ENCODE measurements at places on chromosomes 16 and 17.
A peak's percentile ranks its signal among the peaks of the same experiment; 100 is the strongest.

DNA sequence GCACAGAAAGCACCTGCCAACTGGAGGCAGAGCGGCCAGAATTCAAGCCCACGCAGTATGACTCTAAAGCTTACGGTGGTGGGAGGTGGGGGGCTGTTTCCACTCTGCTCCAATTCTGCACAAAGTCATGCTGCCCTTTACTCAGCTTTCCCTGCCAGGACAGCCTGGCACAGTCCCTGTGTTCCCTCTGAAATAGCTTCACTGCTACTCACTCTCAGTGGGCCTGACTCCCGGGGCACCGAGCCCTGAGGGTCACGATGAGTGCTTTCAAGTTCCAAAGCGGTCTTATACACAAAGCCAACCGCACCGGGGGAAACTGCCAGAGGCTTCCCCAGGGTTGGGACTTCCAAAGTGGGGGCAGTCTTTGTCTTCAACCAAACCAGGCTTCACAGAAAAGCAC lies 306.1 kb upstream of the XYLT1 start:
- DNase-seq = no peak

DNA sequence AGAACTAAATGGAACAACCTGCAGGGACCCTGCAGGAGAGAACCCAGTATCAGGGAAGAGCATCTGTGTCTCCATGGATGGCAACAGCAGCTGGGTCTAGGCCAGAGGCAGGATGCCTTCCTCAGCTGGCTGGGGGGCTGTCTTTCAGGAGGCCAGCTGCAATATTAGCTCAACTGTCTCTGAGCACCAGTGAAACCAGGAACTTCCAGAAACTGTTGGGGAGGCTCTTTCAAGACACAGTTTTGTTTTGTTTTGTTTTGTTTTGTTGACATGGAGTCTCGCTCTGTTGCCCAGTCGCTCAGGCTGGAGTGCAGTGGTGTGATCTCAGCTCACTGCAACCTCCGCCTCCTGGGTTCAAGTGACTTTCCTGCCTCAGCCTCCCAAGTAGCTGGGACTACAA lies 7.6 kb downstream of the GPR142 start:
- no peak for DNase-seq

DNA sequence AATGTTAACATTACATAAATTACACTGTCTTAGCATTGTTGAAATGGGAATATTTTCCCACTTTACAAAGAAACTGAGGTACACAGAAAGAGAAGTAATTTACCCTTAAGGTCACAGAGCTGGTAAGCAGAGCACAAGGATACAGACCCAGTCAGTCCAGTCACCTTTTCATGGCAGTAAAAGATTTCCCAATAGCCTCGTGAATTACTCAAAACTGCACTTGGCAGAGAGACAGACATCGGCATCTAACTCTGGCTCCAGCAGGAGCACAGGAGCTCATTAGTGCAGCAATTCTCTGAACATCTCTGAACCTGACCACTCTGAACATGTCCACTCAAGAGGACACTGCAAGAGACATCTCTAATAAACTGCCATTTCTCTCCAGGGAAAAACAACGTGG lies 3.1 kb downstream of the TEX2 start:
- no peak for DNase-seq

- DNase-seq = no peak
Measured at GRCh38 chr17:22435231-22435974, 743.1 kb downstream of the KCNJ18 start.

- DNase-seq = peak; percentile 35
Measured at GRCh38 chr17:45814622-45815606, 29.8 kb upstream of the SPPL2C start.

DNA sequence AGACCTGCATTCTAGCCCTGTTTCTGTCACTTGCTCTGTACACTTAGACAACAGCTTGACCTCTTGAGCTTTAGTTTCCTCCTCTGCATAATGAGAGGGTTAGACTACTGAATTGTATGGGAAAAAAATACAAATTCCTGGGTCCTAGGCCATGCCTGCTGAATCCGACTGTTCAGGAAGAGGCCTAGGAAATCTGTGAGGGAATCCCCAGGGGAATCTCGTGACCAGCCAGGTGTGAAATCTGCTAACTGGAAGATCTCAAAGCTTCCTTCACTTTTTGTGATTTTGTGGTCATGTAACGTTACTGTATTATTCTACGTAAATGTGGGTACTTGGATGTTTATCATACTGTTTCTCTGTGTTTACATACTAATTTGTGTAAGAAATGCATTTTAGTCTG lies 58.2 kb downstream of the CYLD start:
- DNase-seq = no peak

DNA sequence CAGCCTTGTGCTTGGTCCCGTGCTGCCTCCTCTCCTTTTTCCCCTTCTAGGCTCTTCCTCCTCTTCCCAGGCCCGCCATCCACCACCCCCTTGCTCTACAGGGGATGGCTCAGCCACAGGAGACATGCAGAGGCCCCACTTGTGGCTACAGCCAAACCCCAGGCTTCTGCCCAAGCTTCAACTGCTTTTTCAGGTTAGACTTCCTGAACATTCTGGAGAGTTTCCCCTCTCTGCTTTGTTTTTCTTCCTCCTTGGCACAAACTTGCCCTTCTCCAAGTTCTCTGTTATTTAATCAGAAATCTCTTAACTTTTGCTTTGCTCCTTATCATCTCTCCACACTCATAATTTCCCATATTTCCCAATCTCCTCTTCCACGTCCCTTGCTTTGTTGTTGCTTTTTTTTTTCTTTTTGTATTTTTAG lies 18.3 kb upstream of the HAS3 start:
- DNase-seq = no peak

DNA sequence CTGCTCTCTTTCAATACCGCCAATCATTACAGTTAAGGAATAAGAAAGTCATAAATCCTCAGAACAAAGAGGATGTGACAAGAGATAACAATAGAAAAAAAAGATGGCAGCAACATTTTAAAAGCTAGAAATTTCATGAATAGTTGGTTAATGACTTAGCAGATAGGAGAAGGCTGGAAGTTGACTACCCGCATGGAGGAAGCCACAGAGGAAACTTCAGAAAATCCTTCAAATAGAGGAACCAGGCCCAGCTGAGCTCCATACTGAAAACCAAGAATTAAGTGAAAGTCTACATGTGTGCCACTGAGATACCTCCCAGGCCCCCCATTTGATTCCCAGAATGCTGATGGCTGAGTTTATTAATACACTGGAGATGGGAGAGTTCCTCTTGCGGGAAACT lies 109.3 kb downstream of the GSG1L start:
- DNase-seq = no peak

DNA sequence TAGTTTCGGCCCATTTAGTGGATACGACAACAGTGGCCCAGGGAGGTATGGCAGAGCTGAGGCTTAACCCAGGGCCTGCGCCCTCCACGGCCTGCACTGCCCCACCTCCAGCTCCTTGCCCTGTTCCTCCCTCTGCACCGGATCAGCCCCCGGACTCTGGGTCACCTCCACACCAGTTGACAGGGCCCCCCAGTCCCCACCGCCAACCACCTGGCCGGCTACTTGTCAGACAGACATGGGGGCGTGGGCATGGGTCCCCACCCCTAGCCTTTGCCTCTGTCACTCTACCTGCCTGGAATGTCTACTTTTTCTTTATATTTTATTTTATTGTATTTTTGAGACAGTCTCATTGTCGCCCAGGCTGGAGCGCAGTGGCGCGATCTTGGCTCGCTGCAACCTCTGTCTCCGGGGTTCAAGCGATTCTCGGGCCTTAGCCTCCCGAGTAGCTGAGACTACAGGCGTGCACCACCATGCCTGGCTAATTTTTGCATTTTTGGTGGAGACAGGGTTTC lies 3.0 kb upstream of the ACTG1 start:
- DNase-seq = no peak

DNA sequence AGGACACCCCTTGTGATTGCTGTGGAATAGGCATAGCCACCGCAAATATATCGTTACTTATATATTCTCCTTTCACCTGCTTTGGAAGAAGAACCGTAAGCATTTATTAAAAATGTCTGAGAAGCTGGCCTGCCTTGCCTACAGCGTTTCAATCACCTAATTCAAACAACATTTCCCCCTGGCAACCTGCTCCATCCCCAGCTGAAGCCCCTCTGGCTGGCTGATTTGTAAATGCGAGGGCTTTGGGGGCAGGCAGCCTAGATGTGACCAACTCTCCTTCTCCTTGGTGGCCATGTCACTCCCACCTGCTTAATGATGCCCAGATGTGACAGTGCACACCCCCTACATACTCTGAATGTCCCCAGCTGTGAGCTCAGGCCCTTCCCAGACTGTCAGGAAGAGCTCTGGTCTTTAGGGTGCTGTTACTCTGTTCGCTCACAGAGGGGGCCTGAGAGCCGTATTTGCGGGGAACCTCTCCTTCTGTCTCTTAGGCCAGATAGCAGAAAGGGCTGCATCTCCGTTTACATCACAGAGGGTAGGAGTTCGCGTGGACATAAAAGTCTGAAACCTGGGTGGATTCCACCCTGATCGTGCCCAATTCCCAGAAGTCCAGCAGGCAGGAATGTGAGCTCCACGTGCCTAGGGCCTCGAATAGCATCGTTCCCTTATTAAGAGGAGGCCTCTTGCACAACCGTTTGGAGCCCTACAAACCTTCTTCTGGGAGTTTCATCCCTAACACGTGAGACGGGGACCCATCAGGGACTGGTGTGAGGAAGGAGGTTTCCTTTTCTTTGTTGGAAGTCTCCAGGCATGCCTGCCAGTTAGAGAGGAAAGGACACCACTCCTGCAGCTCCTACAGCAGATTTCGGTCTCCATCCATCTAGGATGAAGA lies 2.4 kb upstream of the SDK2 start:
- DNase-seq = no peak

DNA sequence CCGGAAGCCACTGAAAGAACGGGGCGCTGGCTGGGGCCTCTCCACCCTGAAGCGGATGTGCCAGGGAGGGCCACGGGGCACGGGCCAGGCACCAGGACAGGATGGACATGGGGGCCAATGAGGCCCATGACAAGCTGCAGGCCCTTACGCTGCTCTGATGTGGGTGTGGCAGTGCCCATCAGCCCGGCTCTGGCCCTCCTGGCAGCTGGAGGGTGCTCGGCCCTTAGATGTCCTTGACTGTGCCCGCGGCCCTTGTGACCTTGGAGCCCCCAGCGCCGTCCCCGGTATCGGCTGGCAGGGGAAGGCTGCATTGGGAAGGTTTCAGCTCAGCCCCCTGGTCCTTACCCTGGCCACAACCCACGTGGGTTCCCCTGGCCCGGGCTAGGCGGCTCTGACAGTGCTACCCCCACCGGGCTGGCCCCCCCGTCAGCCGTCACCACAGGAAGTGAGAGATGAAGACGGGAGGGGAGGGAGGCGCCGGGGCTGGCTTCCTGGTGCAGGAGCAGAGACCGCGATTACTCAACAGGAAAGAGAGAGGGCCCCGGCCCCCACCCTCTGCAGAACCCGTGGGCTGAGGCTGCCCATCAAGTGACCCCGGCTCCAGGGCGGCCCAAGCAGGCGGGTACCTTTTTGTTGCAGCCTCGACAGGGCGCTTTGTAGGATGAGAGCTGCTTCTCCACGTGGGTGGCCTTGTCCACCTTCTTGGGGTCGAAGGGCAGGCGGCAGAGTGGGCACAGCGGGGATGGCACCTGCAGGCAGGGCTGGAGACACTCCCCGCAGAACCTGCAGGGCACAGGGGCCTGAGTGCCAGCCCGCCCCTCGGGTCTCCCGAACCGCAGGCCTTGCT lies 5.3 kb downstream of the RNF166 start:
- peak; percentile 51 for DNase-seq

GRCh38 chr17:36117505-36118382 lies 14.1 kb downstream of the CCL4 start:
- no peak for DNase-seq

GRCh38 chr17:81422776-81423697 lies 27.8 kb downstream of the BAHCC1 start:
- DNase-seq = peak; percentile 77

- no peak for DNase-seq
Measured at GRCh38 chr17:15319452-15320010, 21.9 kb downstream of the TEKT3 start.

GRCh38 chr16:85466304-85466700 lies 146.8 kb upstream of the GSE1 start:
- no peak for DNase-seq

- no peak for DNase-seq
Measured at GRCh38 chr17:38421871-38422827, 6.1 kb upstream of the ARHGAP23 start.

GRCh38 chr16:85898521-85899442 lies at the start of gene IRF8:
TSS of gene IRF8 (plus strand) at chr16:85899162. CDS start at chr16:85903016, 3,854 bp downstream.
- DNase-seq = no peak

DNA sequence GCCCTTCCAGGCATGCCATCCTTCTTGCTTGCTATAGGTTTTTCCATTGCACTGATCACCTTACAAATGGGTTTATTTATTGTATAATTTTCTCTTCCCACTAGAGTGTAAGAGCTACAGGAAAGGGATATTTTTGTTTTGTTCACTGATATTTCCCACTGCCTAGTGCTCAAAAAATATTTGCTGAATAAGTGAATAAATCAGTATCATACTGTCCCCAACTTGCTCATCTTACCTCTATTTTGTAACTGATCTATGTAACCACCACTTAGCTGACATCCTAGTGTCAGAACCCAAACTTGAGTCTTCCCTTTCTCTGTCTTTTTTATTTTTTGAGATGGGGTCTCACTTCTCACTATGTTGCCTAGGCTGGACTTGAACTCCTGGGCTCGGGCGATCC lies 87.6 kb upstream of the TBC1D3K start:
- no peak for DNase-seq

DNA sequence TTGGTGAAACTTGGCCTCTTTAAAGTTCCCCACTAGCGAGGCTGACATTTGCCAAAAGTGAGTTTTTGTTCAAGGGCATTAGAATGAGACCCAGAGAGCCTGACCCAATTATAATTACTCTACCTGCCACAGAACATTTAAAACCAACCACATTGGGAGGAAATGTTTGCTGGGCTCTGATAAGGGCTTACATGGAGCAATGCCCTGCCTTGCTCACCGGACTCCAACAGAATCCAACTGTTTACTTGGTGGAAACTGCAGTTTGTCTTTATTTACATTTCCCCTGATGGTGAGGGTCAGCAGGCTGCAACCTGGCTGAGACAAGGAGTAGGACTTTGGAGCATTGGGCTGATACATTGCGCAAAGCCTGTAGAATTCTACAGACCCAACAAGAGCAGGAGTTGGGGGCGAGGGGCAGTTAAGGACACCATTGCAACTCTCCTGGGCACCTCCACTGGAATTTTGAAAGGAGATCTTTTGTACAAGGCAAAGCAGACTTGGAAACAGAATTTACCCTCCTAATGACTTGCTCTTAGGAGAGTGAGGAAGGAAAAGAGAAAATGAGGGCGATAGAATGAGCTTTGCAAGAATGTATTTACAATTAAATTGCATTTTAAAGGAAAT lies 368.6 kb downstream of the SHISA9 start:
- DNase-seq = no peak

- DNase-seq = no peak
Measured at GRCh38 chr16:69131167-69131838, 1.1 kb downstream of the CHTF8 start.

All from hypothalamus (tissue), 51 donors.